T-helper 1 cell treated with Interleukin-12 subunit alpha and Interleukin-12 subunit beta and Interleukin-4 antibody, amounts not matched to agents 30 ng/mL and 1 ng/mL, for 36 hours (primary cell): ENCODE measurements at places on chromosomes 7 and 10. TPM values are rescaled to one million over a fixed set of nuclear protein-coding genes. Genes with fewer than 3 reads are reported as not detected.

Gene SPDYE6
- total RNA-seq = not detected in 2 replicates

Gene ZCWPW1
- total RNA-seq = 1.8 and 2.4 TPM in 2 replicates

Gene ANKRD1
- not detected in 2 replicates for total RNA-seq

Gene CTAGE8
- total RNA-seq = 2.5 and 2.9 TPM in 2 replicates
